ENCODE measurements at places on chromosomes 3 and 15.
A peak's percentile ranks its signal among the peaks of the same experiment; 100 is the strongest.

GRCh38 chr3:175238801-175239200 lies 379.7 kb downstream of the NAALADL2 start:
- no peak for DNase-seq

DNA sequence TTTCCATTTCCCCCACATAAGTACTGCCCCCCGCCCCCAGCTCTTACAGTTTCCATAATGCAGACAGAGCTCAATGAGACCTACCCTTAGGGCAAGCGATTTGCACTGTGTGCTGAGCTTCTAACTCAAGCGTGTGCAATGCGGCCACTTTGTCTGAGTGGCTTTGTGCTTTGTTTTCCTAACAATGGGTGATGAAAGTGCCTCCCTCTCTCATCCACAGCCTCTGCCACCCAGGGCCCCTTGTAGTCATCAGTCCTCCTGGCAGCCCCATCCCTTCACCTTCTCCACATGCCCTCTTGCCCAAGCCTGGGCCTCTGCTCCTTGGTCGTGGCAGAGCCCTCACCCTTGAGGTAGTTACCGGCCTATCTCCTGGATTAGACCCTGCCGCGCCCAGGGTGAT lies 17.2 kb downstream of the DAPK2 start:
- DNase-seq: no peak

- no peak for DNase-seq
Measured at GRCh38 chr15:77464129-77464865, 43.6 kb downstream of the HMG20A start.

- no peak for DNase-seq
Measured at GRCh38 chr3:159473206-159473605, 515.4 kb upstream of the IL12A start.

- no peak for DNase-seq
Measured at GRCh38 chr3:124558991-124559845, 171.0 kb upstream of the UMPS start.

GRCh38 chr3:58063022-58063815 lies 55.0 kb downstream of the FLNB start:
- DNase-seq: no peak

DNA sequence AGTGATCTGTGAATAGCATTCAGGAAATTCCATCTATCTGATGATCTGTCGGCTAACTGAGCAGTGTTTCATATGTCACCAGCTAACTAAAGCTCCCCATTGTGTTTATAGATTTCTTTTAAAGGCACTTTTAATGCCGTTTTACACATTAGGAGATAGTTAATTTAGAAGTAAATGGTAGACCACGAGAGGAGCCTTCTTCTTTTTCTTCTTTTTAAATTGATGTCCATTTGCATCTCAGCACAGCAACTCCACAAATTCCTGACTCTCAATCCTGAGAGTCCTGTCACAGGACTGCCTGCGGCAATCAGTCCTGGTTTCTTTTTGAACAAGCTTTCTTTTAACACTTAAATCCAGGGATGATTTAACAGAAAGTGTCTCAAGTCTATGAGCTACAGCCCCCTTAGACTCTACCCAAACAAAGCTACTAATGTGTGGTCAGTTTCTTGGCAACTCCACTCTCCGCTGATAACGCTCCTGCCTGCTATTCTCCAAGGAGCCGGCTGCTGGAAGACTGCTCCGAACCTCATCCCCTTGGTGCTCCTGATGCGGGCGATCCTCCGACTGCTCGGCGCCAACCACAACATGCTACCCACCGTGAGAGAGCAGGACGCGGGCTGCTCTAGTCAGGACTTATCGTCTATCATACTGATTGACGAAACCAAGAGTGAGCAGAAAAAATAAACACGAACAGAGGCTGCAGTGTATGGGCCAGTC lies 421.4 kb downstream of the MECOM start:
- no peak for DNase-seq

DNA sequence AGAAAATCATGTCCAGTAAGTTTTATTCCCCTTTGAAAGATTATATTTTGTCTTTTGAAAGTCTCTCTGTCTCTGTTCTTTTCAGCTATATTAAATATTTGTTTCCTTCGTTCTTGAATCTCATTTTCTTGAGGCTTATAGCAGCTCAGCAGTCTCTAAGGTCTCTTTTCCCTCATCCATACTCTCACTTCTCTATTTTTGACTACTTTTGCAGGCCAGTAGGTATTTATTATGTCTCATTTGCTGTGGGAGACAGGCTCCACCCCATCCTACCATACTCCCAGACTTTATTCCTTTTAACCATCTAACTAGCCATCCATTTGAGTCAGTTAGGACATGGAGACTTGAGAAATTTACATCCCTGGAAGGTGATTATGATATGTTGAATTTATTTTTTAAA lies 71.0 kb downstream of the FILIP1L start:
- no peak for DNase-seq

- DNase-seq: no peak
Measured at GRCh38 chr3:126179825-126180476, 435 bp downstream of the ALDH1L1 start.

GRCh38 chr3:45881078-45882022 lies 5.0 kb upstream of the CCR9 start:
- DNase-seq: no peak

DNA sequence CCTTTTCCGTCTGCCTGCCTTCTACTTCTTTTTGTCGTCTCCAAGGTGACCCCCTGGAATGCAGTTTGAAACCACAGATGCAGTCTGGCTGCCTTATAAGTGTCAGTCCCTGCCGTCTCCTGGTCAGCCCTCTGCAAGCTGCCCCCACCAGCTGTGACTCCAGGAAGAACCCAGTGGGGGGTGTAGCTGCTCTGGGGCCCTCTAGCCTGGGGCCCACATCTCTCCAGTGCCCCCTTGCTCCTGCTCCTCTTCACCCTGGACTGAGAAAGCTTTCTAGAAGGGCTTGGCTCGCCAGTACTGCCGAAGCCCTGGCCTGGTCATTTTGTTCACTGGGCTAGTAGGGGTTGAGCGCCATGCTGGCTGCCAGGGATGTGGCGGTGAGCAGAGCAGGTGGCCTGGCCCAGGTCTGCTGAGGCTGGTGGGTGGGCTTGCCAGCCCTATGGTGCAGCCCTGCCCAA lies 21.3 kb downstream of the SYNM start:
- DNase-seq: no peak

- DNase-seq: no peak
Measured at GRCh38 chr3:32275506-32275905, 37.0 kb downstream of the CMTM8 start.

DNA sequence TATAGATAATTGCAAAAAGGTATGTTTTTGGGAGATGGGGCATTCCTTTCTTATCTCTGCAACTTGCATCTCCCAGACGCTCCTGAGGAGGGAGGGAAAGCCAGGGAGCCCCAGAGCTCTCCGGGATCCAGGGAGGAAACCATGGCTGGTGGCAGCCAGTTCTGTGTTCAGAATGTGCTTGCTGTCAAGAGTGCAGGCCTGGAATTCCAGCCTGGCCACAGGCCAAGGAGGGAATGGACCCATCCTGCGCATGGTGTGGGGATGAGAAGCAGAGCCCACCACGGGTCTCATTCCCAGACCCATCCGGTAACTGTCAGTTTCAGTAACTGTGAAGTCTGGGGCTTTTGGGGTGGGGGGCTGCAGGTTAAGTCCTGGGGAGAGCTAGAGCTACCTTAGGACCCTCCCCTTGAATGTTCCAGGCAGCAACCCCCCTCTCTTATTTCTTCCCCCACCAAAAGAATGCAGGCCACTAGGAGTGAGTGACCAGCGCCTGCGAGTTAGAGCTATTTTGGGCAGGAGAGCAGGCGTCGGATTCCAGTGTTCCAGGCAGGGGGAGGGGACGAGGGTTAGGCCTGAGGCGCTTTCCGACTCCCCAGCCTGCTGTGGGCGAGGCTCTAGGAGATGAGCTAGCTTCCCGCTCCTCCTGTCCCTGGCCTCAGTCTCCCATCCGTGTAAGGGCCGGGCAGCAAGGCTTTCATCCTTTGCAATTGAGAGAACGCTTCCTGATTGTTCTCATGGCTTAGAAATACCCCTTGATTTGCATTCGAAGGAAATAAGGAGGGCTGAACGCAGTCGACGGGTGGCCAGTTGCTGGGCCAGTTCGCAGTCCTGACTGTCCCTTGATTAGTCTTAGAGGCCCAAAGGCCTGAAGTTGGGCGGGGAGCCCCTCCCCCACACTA lies 781 bp upstream of the DAG1 start:
- DNase-seq: no peak

- DNase-seq: no peak
Measured at GRCh38 chr3:162933656-162934055, 1437.0 kb downstream of the OTOL1 start.

- no peak for DNase-seq
Measured at GRCh38 chr15:27426805-27427204, 455.8 kb downstream of the GABRG3 start.

- DNase-seq: no peak
Measured at GRCh38 chr3:11616551-11616950, 27.2 kb downstream of the VGLL4 start.

GRCh38 chr15:58546635-58547627 lies 115.1 kb downstream of the LIPC start:
- DNase-seq: no peak

DNA sequence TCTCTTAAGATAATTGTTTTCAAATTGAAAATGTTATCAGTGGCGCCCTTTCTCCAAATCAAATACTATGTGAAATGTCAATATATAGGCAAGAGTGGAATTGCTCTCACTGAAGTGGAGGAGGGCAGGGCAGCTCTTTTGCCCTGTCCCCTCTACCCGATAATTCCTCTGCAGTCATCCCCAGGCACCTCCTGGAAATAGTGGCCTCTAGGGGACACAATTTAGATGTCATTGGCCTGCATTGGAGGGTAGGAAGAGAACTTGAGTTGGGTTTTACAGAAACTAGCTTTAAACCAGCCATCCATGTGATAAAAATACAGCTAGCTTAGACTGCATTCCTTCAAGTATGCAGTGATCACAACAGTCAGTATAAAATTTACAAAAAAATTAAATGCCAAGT lies 288.9 kb downstream of the EDEM1 start:
- no peak for DNase-seq

DNA sequence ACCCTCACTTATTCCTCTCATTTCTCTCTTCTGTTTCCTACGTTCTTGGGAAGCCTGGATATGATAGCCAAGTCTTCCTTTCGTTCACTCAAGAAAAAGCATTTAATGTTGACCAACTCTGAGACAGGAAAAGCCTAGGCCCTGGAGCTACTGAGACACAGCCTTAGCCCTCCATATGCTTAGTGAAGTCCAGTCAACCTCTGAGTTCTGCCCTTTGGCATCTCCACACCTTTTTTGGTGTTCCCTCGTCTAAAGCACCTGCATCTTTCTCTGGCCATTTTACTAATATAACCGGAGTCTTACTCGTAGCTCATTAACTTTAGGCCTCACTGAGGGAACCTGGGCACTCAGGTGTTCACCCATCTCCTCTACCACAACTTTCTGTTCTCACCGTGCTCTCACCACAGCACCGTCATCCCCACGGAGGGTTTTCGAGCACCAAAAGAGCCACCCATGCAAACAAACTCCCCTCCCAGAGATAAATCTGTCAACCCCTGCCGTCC lies 632 bp downstream of the MTHFS start:
- no peak for DNase-seq

DNA sequence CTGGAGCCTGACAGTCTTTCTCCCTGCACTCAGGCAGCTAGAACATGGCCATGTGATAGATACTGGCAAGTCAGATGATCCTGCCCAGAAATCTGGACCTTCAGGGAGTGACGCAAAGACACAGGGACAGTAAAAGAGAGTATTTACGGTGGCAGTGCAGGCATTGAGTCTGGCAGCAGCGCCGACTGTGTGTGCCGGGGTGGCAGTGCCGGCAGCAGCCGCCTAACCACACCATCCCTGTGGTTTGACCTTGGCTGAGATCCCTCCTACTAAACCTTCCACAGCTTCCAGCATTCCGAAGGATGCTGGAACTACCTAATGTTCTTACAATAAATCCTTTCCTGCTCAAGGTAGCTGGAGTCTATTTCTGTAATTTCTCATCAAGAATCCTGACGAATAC lies 4.6 kb upstream of the TSPAN3 start:
- DNase-seq: no peak

DNA sequence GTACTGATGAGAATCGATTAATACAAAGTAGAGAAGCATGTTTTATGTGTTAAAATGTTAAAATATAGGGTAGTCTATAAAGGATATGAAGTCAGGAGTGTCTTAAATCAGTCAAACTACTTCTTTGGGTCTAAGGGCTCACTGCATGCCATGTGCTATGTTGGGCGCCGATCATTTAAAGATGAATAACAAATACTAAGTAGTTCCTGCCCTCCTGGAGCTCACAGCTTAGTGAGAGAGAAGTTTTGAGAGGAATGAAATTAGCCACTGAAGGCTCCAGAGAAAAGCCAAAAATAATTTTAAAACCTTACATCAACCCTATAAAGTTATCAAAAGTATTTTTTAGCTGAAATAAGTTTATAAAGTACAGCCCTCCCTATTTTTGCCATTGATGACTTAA lies 44.5 kb downstream of the BLM start:
- DNase-seq: no peak

- peak; percentile 45 for DNase-seq
Measured at GRCh38 chr3:46695177-46695961, 1.9 kb upstream of the ALS2CL start.

- no peak for DNase-seq
Measured at GRCh38 chr15:29883126-29883525, 60.9 kb upstream of the TJP1 start.

GRCh38 chr3:45227071-45227820 lies 1.2 kb upstream of the TMEM158 start:
- DNase-seq: no peak

DNA sequence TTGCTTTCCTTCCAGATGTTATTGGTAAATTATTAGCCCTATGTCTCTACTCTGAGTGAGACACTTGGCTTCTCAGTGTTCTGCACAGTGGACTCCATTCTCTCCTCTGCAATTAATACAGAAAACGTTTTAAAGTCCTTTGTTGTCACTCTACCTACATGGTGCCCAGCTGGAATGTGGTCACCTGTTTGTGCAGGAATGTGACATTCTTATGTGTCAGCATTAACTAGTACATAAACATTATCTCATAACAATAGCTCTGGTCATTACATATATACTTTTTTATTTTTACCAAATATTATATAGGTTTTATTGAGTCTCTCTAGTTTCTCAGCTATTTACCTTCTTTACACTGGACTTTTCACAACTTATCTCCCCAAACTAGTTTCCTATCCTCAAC lies 147.0 kb upstream of the KCNMB2 start:
- no peak for DNase-seq

DNA sequence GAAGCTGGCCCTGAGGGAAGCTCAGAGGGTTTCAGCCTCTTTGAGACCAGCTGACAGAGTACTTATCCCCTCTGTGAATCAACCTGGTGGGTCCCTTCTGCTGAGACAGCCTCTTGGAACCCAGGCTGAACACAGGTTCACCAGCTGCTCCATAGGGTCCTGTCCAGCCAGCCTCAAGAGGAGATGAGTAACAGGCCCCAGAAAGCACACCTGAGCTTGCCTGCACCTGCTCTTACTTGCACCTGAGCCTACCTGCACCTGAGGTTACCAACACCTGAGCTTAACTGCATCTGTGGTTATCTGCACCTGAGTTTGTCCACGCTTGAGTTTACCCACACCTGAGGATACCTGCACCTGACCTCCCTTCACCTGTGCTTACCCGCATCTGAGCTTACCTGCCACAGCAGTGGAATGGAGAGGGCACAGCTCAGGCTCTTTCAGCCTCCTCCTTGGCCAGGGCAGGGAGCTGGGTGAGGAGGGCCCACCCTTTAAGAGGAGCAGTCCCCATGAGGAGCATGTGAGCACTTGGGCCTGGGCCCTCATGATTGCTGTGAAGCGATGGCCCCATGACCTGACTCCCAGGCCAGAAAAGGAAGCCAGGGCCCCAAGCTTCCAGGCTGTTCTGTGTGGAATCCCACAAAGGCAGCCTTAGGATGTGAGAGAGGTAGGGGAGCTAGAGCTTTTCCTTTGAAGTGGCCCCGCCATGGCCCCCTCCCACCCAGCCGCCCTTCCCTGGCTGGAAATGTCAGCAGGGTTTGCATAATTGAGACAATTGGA lies at the start of gene TRPM1:
Gene TRPM1 (minus strand): TSS at position 464 of the 777 bp plus-strand sequence. CDS start 20,370 bp downstream, outside the sequence.
- DNase-seq: no peak

Measured in NAMALWA (cell line).